ENCODE measurements at places on chromosomes 4 and X.

DNA sequence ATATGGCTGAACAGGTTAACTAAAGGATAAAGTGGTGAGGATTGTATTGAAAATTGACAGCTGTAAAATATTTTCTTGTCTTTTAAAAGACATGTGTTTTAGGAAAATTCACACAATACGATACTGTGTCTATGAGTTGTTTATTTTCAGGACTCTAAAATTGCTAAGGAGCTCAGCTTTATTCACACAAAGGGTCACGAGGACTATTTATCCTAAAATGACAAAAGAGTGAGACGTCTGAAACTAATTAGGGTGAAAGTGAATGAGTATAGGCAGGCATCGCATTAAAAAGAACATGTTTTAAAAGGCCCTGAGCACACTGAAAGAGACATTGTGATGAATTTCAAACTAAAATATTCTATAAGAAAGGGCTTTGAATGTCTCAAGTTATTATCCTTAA lies 304.7 kb downstream of the SH2D1A start:
- DNase-seq, result no peak

DNA sequence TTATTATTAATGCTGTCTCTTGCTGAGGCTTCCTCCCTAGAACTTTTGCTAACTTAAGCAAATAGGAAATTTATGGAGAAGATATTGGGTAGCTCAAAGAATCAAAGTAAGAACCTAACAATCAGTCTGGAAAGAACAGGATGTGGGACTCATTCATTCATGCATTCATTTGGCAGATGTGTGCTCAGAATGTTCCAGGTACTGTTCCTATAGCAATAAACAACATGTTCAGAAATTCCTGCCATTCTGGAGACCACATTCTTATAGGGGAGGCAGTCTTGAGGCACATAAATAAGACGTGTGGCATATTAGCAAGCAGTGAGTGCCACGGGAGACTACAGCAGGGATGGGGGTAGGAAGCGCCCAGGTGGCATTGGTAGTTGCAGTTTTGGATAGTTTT lies 5.0 kb downstream of the GRK4 start:
- DNase-seq, result no peak

GRCh38 chr4:47804598-47804997 lies 33.3 kb downstream of the CORIN start:
- DNase-seq, result no peak

GRCh38 chrX:79130857-79131256 lies 13.6 kb upstream of the GPR174 start:
- DNase-seq, result no peak

DNA sequence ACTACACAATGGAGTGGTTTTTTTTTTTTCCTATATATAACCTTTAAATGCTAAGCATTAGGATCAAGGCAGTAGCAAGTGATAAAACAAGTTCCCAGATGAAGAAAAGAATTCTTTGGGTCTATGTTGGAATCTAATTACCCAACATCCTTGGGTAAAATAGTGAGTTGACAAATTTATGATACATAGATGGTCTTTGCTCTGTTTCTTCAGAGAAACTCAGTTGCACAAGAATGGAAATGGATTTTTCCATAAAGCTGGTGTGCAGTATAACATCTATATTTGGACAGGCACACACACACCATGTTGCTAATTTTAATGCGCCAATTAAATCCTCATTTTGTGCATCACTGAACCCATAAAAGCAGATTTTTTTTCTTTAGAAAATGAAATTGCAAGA lies 137.0 kb upstream of the MED14 start:
- DNase-seq, result no peak

GRCh38 chr4:107815158-107815557 lies 9.6 kb upstream of the SGMS2 start:
- DNase-seq, result no peak

DNA sequence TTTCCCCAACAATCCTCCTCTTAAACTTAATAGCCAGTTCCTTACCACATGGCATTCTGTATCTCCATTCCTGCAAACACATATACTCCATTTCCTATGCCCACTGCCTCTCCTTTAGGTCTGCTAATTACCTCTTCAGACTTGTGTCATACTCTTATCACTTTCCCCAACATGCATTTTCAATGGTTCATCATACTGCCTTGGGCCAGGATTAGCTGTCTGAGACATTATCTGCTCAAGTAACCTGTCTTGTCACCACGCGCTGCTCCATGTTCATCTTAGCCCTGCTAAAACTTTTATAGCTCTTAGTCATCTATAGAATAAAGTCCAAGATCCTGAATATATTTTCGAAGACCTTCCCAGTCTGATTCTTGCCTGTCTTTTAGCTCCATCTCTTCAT lies 224.1 kb upstream of the GK2 start:
- DNase-seq, result no peak

- DNase-seq, result no peak
Observed at GRCh38 chrX:39952989-39953388, 144.8 kb downstream of the BCOR start.

- no peak for DNase-seq
Observed at GRCh38 chrX:136781180-136781797, 557 bp upstream of the ARHGEF6 start.

DNA sequence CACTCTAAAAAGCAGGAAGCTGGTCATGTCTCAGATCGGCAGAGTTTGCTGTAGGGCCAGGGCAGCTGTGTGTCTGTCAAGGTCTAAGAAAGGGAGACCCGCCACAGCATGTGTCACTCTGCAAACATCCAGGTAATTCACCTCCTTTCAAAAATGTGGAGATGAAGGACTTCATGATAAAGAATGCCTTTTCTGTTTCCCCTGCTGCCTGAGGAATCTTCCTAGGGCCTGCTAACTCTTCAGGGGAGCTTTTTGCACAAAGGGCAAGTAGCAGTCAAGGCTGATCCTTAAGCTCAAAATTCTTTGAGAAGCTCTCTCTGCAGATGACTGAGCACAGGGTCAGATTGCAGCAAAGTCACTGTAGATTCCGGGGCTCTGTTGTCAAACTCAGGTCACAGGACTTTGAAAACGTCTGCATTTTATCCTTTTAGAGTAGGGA lies 21.1 kb downstream of the RASL11B start:
- DNase-seq, result no peak
